Occipital lobe (tissue), 3 donors: ENCODE measurements at places on chromosomes 7 and 10. TPM values are rescaled to one million over a fixed set of nuclear protein-coding genes. Genes with fewer than 3 reads are reported as not detected.

The GPAM gene
- total RNA-seq = 51.3 TPM

The TMEM213 gene
- total RNA-seq = not detected

The LARP4B gene
- total RNA-seq = 29.5 TPM

The C10orf143 gene
- total RNA-seq = 1.1 TPM

The NPY4R gene
- not detected for total RNA-seq

The RHOBTB1 gene
- total RNA-seq = 40.6 TPM

The PTPRZ1 gene
- total RNA-seq = 250 TPM

The EIF3B gene
- total RNA-seq = 63.0 TPM

The RPEL1 gene
- 0.16 TPM for total RNA-seq

The TFR2 gene
- 5.3 TPM for total RNA-seq

The PNLIPRP2 gene
- total RNA-seq = not detected

The CALML3 gene
- not detected for total RNA-seq

The TBC1D12 gene
- total RNA-seq = 64.7 TPM

The HGF gene
- 5.9 TPM for total RNA-seq

The ZNF804B gene
- 4.2 TPM for total RNA-seq

The PON1 gene
- total RNA-seq = not detected

The GFRA1 gene
- total RNA-seq = 4.7 TPM

The ADAM22 gene
- total RNA-seq = 90.6 TPM

The SLC37A3 gene
- total RNA-seq = 124 TPM

The MYOZ1 gene
- 0.78 TPM for total RNA-seq

The TET1 gene
- 33.5 TPM for total RNA-seq

The TUBAL3 gene
- not detected for total RNA-seq

The SAMD9 gene
- 3.3 TPM for total RNA-seq

The FKBP6 gene
- total RNA-seq = not detected

The C10orf105 gene
- under 0.01 TPM for total RNA-seq

The NANOS1 gene
- total RNA-seq = 4.8 TPM

The TNKS2 gene
- total RNA-seq = 151 TPM

The TRIM73 gene
- 2.8 TPM for total RNA-seq

The PLAC9 gene
- total RNA-seq = 1.6 TPM

The CLRN3 gene
- 0.62 TPM for total RNA-seq

The GDF10 gene
- total RNA-seq = 3.1 TPM

The DLG5 gene
- 34.0 TPM for total RNA-seq
